ENCODE measurements at places on chromosomes 4 and X. TPM values are rescaled to one million over a fixed set of nuclear protein-coding genes. Genes with fewer than 3 reads are reported as not detected.
A peak's percentile ranks its signal among the peaks of the same experiment; 100 is the strongest.

Gene RAB9B
- total RNA-seq, result 2.0 TPM

GRCh38 chr4:23770011-23770410, 119.8 kb downstream of the PPARGC1A start:
- no peaks in the 10 kb centered on the region for H3K36me3 ChIP-seq
- H3K4me1 ChIP-seq, result peaks cover 17% of the 10 kb centered on the region
- H3K4me3 ChIP-seq, result no peak overlapping the region
- H3K27ac ChIP-seq, result peak overlapping the region; percentile 68

GRCh38 chr4:155805016-155805415, 46.2 kb downstream of the GUCY1B1 start:
- peaks cover 26% of the 10 kb centered on the region for H3K36me3 ChIP-seq
- no peaks in the 10 kb centered on the region for H3K27me3 ChIP-seq
- no peak overlapping the region for H3K4me3 ChIP-seq
- H3K4me1 ChIP-seq, result peaks cover 18% of the 10 kb centered on the region
- DNase-seq, result no peak
- peak overlapping the region; percentile 77 for H3K27ac ChIP-seq

Gene SLC26A1
- total RNA-seq, result 0.83 TPM

GRCh38 chrX:153488231-153488914, 6.4 kb upstream of the BGN start:
- no peaks in the 10 kb centered on the region for H3K27me3 ChIP-seq
- peaks cover 70% of the 10 kb centered on the region for H3K4me1 ChIP-seq
- no peaks in the 10 kb centered on the region for H3K36me3 ChIP-seq
- no peak for DNase-seq
- H3K4me3 ChIP-seq, result no peak overlapping the region
- H3K27ac ChIP-seq, result peak overlapping the region; percentile 70

DNA sequence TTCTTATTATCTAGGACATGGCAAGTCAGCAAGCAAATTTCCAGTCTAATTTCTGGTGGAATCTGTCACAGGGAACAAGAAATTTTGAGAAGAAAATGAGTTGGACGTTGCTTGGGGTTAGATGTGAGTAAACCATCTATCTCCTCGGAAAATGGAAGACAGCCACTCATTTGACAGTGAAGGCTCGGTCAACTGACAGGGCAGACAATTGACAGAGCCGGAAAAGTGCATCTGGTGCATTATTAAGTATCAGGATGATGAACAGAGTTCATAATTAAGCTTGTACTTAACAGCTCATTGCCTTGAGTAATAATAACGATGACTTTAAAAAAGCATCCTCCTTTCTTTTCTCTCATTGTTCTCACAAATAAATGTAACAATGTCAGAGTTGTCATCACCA, 168.4 kb downstream of the MAD2L1 start:
- H3K27ac ChIP-seq, result no peak overlapping the region
- peaks cover 5% of the 10 kb centered on the region for H3K4me1 ChIP-seq
- no peak overlapping the region for H3K4me3 ChIP-seq
- peaks cover 10% of the 10 kb centered on the region for H3K27me3 ChIP-seq
- DNase-seq, result no peak

DNA sequence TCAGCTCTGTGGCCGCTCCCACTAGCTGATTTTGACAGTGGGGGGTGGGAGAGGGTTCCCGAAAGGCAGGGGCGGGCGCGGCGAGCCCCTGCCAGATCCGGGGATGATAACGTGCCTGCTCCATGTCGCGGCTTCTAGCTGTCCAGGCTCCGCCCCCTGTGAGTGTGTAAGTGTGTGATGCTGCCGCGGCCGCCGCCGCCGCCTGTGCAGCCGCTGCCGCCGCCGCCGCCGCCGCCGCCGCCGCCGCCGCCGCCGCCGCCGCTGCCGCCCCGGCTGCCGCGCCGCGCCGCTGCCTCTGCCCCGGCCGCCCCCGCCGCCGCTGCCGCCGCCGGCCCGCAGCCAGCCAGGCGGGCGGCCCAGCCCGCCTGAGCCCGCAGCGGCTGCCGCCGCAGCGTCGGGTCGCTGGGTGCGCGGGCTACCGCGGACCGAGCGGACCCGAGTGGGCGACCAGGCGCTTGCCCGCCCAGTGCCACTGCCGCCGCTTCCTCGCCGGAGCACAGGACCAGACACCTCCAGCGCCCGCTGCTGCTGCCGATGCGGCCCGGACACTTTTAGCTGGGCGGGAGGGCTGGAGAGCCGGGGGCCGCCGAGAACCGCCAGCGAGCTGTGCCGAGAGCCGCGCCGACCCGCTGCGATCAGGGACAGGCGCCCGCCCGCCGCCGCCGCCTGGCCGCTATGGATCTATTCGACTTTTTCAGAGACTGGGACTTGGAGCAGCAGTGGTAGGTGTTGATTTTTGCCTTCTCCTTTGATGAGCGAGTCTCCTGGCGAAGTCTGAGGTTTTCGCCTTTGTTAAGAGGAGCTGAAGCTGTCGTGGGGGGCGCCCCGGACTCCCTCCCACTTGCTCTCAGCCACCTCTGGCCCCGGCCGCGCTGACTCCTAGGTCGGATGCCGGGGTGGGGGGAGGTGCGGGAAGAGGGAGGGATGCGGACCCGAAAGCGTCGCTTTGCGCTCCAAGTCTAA, at the start of gene AFF2:
TSS of gene AFF2 (plus strand) at position 195 of the 963 bp plus-strand sequence. CDS start at position 676, 481 bp downstream.
- H3K36me3 ChIP-seq, result no peaks in the 10 kb centered on the region
- H3K4me1 ChIP-seq, result peaks cover 4% of the 10 kb centered on the region
- H3K4me3 ChIP-seq, result peak within 1 kb of the TSS; percentile 55
- peak; percentile 85 for DNase-seq

DNA sequence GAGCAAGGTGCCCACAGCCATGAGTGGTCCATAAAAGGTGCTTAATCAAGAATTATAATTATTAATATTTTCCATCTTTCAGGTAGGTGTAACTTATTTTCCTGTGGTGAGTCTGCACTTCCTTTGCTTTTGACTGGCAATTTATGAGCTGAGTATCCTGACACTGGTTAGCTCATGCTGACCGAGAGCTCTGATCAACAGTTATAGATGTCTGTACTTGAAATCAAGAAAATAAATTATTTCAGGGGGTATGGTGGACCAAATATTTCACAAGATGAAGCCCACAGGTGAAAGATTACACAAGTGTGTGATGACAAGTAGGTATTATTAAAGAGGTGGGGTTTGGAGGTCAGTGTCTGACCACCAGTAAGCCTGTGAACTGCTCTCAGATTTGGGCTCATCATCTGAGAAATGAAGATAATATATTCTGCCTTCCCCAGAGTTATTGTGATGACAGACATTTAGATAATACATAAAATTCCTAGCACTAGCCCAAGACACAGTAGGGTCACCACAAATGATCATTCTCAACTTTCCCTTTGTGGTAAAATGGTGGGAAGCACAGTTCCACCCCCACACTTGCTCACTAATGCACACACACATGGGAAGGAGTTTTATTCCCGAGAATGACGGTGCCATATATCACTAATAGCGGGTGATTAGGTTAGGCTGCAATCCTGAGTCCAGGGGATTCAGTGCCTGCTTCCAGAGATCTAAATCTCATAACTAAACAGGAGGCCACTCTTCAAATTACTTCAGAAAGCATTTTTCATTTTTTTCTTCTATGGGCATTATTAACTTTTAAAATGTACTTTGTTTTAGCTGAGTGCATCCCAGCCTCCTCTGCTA, 34.0 kb upstream of the PACRGL start:
- H3K4me1 ChIP-seq, result peaks cover 9% of the 10 kb centered on the region
- H3K27ac ChIP-seq, result no peak overlapping the region
- peaks cover 36% of the 10 kb centered on the region for H3K27me3 ChIP-seq
- no peak overlapping the region for H3K4me3 ChIP-seq

GRCh38 chrX:39418254-39418704, 617.0 kb downstream of the MID1IP1 start:
- no peak overlapping the region for H3K27ac ChIP-seq
- H3K27me3 ChIP-seq, result peaks cover 8% of the 10 kb centered on the region
- no peak overlapping the region for H3K4me3 ChIP-seq
- no peaks in the 10 kb centered on the region for H3K36me3 ChIP-seq

GRCh38 chrX:36543499-36543898, 464.7 kb upstream of the FAM47C start:
- H3K27me3 ChIP-seq, result no peaks in the 10 kb centered on the region
- no peak overlapping the region for H3K4me3 ChIP-seq
- DNase-seq, result no peak
- H3K36me3 ChIP-seq, result no peaks in the 10 kb centered on the region
- no peaks in the 10 kb centered on the region for H3K4me1 ChIP-seq
- H3K27ac ChIP-seq, result no peak overlapping the region

DNA sequence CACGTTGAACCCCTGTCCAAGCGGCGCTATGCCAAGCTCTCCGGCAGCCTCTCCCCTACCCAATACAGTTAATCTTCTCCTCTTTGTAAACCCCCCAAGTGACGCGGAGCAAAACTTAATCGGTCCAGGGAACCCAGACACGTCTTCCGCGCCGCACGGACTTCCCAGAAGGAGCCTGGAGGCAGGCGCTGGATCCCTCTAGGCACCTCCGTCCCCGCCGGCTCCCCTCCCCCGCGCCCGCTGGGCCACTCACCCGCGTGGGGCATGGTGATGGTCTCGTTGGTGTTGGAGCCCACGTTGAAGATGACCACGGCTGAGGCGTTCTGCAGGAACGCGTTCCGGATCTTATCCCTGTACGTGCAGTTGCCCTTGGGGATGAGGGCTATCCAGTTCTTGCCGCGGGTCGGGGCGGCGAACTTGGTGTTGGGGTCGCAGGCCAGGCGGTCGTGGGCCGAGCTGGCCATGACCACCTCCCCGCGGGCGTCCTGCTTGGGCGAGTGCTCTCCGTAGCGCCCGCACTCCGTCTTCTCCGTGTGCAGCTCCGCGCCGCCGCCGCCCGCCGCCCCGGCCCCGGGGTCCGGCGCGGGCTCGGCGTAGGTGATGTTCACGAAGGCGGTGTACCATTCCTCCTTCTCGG, 1.1 kb downstream of the RNF150 start:
- DNase-seq, result no peak
- H3K27me3 ChIP-seq, result peaks cover 14% of the 10 kb centered on the region
- H3K27ac ChIP-seq, result peak overlapping the region; percentile 90
- peaks cover 39% of the 10 kb centered on the region for H3K4me1 ChIP-seq
- H3K4me3 ChIP-seq, result peak overlapping the region; percentile 99
- H3K36me3 ChIP-seq, result peaks cover 5% of the 10 kb centered on the region

Gene NEIL3
- total RNA-seq, result 2.1 TPM

Gene MMAA
- 9.5 TPM for total RNA-seq

Gene MAGEA2B
- not detected for total RNA-seq

- no peaks in the 10 kb centered on the region for H3K4me1 ChIP-seq
- H3K27me3 ChIP-seq, result no peaks in the 10 kb centered on the region
- H3K27ac ChIP-seq, result no peak overlapping the region
- no peak overlapping the region for H3K4me3 ChIP-seq
- no peak for DNase-seq
Measured at GRCh38 chr4:81789158-81789557, 317.5 kb upstream of the RASGEF1B start.

DNA sequence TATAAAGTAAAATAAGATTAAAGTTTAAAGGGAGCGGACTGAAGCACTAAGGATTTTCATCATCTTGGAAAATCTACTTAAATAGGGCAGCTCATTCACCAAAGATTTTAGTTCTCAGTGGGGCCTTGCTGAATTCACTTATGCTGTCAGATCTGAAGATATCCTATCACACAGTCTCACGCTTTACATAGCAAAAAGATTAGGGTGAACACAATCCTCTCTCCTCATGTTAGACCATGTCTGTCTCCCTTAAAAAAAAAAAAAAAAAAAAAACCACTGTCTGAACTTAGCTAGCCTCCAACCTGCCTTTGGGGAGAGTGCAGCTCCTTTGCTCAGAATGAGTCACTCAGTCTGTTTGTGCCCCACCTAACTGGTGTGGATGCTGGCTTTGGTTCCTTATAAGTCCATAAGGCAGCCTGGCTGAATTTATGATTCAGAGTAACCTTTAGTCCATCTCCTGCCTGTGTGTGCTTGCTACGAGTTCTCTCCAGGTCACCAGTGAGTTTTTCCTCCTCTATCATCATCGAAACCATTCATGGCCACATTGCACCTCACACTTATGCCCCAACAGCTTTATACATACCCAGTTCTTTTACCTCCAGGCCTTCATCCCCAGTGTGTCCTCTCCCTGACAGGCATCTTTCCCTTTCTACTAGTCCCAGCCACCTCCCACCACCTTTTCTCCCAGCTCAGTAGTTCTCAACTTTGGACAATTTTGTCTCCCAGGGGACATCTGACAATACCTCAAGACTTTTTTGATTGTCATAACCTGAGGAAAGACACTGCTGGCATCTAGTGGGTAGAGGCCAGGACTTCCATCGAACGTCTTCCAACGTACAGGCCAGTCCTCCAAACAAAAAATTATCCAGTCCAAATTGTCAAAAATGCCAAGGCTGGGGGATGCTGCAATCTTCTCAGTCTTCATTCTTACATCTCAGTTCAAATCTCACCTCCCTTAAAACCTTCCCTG, 220.7 kb upstream of the EMCN start:
- H3K4me3 ChIP-seq, result no peak overlapping the region
- DNase-seq, result no peak
- H3K36me3 ChIP-seq, result peaks cover 4% of the 10 kb centered on the region
- peaks cover 22% of the 10 kb centered on the region for H3K4me1 ChIP-seq

DNA sequence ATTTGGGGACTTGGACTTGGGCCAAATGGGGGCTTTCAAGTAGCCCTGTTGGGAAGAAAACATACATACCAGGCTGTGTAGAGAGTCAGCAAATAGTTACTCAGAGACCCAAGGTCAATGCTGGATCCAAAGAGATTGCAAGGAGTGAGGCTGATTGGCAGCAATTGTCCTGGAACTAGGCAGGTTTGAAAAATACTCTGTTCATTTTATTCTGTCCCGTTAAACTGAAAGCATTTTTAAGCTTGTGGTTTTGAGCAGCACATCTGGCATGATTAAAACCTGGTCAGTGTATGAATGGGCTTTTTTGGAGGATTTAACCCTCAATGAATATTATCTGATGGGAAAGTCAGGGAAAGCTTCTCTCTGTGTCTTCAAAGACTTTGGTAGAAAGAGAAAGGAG, 294.3 kb upstream of the BOD1L1 start:
- H3K4me3 ChIP-seq, result no peak overlapping the region
- no peaks in the 10 kb centered on the region for H3K36me3 ChIP-seq
- H3K27me3 ChIP-seq, result no peaks in the 10 kb centered on the region
- peaks cover 78% of the 10 kb centered on the region for H3K4me1 ChIP-seq
- peak overlapping the region; percentile 99 for H3K27ac ChIP-seq

DNA sequence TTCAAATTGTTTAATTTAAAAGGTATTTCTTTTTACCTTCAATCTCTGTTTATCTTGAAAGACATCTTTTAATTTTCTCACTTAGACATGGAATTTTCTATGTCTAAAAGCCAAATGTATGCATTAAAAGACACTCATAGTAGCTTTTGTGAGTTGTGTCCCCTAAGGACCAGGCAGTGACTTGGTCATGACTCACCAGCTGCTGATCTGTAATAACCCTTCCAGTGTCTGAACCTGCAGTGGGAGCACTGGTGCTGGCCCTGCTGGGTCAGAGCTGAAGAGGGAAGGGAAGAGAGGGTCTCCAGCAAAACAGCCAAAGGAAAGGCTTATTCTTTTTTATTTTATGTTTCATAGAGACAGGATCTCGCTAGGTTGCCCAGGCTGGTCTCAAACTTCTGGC, 31.1 kb upstream of the SH3D19 start:
- no peaks in the 10 kb centered on the region for H3K36me3 ChIP-seq
- no peak overlapping the region for H3K4me3 ChIP-seq
- H3K27me3 ChIP-seq, result no peaks in the 10 kb centered on the region
- no peaks in the 10 kb centered on the region for H3K4me1 ChIP-seq
- no peak for DNase-seq

- no peaks in the 10 kb centered on the region for H3K4me1 ChIP-seq
- H3K36me3 ChIP-seq, result no peaks in the 10 kb centered on the region
- no peak for DNase-seq
- H3K4me3 ChIP-seq, result no peak overlapping the region
- no peaks in the 10 kb centered on the region for H3K27me3 ChIP-seq
Measured at GRCh38 chrX:97159916-97160800, 276.4 kb downstream of the RPA4 start.

Gene MXRA5
- total RNA-seq, result 188 TPM

- H3K27me3 ChIP-seq, result no peaks in the 10 kb centered on the region
- no peaks in the 10 kb centered on the region for H3K36me3 ChIP-seq
- H3K4me1 ChIP-seq, result peaks cover 5% of the 10 kb centered on the region
- no peak overlapping the region for H3K4me3 ChIP-seq
- DNase-seq, result no peak
Measured at GRCh38 chrX:46294234-46294633, 251.0 kb downstream of the ZNF674 start.

Gene UGT2B7
- total RNA-seq, result 0.97 TPM

Gene SPIN3
- total RNA-seq, result 13.3 TPM
